ENCODE measurements at places on chromosomes 3 and 15.

DNA sequence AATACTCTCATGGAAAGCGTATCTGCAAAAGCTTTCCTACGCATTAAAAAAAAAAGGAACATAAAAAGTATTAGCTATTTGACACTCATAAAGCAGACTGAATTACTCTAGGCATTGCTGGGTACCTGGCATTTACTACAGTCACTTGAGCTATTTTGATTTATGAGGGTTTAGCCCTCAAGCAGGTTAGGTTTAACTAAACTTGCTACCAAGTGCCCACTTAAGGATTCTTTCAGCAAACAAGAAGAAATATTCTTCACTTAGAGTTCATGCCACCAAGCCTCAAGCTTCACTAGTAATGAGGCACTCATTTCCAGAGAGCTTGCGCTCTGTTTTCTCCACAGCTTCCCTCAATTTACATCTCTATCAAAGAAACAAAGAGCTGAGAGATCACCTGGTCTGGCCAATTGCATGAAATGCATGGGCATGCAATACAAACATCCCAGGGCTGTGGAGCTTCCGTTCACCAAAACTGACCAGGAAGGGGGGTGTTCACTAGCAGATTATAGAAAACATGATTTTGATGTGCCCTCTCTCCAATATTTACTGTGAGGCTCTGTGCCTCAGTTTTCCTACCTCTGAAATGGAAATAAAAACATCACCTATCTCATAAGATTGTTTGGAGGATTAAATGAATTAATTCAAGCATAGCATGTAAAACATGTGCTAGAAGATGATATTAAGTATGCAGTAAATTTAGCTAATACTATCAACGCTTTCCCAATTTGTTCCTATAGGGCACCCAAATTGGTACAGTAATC lies 217.3 kb downstream of the RORA start:
- no peak overlapping the region for H3K4me3 ChIP-seq
- peaks cover 4% of the 10 kb centered on the region for H3K27me3 ChIP-seq
- H3K27ac ChIP-seq = no peak overlapping the region
- DNase-seq = no peak
- peaks cover 23% of the 10 kb centered on the region for H3K36me3 ChIP-seq

GRCh38 chr3:31635545-31635944 lies 102.8 kb downstream of the STT3B start:
- H3K36me3 ChIP-seq = peaks cover 62% of the 10 kb centered on the region
- H3K4me1 ChIP-seq = no peaks in the 10 kb centered on the region
- H3K4me3 ChIP-seq = no peak overlapping the region
- no peak for DNase-seq
- H3K27ac ChIP-seq = peak overlapping the region; percentile 43
- no peaks in the 10 kb centered on the region for H3K27me3 ChIP-seq

DNA sequence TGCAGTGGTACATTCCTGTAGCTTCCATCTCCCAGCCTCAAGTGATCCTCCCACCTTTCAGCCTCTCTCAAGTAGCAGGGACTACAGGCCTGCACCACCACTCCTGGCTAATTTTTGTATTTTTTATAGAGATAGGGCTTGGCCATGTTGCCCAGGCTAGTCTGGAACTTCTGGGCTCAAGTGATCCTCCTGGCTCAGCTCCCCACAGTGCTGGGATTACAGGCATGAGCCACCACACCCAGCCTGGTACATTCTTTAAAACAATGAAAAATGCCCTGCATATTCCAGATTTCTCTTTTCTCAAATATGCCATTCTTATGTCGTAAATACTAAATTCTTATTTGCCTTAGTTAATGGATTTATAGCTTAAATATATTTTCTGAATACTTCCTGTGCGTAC lies 581.4 kb downstream of the MECOM start:
- no peak for DNase-seq
- H3K27ac ChIP-seq = no peak overlapping the region
- no peaks in the 10 kb centered on the region for H3K4me1 ChIP-seq
- no peaks in the 10 kb centered on the region for H3K36me3 ChIP-seq

GRCh38 chr3:148084931-148085330 lies 612.8 kb upstream of the AGTR1 start:
- H3K27ac ChIP-seq = no peak overlapping the region
- H3K4me1 ChIP-seq = peaks cover 24% of the 10 kb centered on the region
- no peaks in the 10 kb centered on the region for H3K27me3 ChIP-seq
- H3K36me3 ChIP-seq = no peaks in the 10 kb centered on the region
- H3K4me3 ChIP-seq = no peak overlapping the region
